Glutamatergic neuron (in vitro differentiated cells): ENCODE measurements at places on chromosomes 3 and 15. TPM values are rescaled to one million over a fixed set of nuclear protein-coding genes. Genes with fewer than 3 reads are reported as not detected.

The LAMB2 gene
- total RNA-seq: 16.6 TPM

The TERC gene
- total RNA-seq: 6.4 TPM

The GASK1A gene
- not detected for total RNA-seq

- no peaks in the 10 kb centered on the region for H3K36me3 ChIP-seq
- H3K27ac ChIP-seq: no peak overlapping the region
- no peak for DNase-seq
- H3K4me1 ChIP-seq: peaks cover 16% of the 10 kb centered on the region
- H3K27me3 ChIP-seq: peaks cover 5% of the 10 kb centered on the region
- H3K4me3 ChIP-seq: no peak overlapping the region
Measured at GRCh38 chr3:128714887-128715491, 11.0 kb upstream of the RAB7A start.
